Dorsolateral prefrontal cortex (tissue), 122 donors: ENCODE measurements at places on chromosomes 2 and 18. TPM values are rescaled to one million over a fixed set of nuclear protein-coding genes. Genes with fewer than 3 reads are reported as not detected.

Gene ICA1L
- 80.5 TPM for total RNA-seq

Gene ABCG5
- 0.63 TPM for total RNA-seq

Gene SGPP2
- total RNA-seq: 20.3 TPM

- DNase-seq: no peak
Measured at GRCh38 chr2:86256982-86257381, 57.7 kb downstream of the MRPL35 start.

DNA sequence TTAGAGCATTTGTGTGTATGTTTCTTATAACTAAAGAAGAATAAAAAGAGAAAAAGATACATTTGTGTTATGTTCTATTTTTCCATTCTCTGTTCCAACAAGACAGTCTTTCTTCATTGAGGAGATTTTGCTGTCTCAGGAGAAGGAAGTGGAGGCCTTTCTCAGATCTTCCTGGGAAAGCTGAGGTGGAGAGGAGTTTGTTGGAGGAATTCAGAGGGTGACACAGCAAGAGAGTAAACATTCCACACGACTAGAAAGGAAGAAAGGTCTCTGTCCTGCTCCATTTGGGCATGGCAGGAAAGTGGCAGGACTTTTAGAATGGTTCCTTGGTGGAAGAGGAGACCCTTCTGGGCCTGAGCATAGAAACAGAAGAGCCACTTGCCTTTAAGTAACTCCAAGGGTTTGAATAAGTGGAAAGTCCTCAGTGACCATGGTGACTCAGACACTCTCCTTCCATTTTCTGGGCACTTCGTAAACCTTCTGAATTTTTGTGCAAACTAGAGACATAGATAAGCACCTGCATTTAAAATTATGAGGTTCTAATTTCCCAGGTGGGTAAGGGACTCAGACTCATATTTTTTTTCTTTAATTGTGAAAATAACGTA lies 52.3 kb upstream of the COL5A2 start:
- DNase-seq: no peak
